Stimulated activated CD4-positive, alpha-beta T cell treated with anti-CD3 and anti-CD28 coated beads, Interleukin-15, amount 100 ng/mL, for 1 hour (primary cell): ENCODE measurements at places on chromosomes 11 and 22.

GRCh38 chr11:3737386-3737933, 59.9 kb downstream of the NUP98 start:
- DNase-seq, result no peak

DNA sequence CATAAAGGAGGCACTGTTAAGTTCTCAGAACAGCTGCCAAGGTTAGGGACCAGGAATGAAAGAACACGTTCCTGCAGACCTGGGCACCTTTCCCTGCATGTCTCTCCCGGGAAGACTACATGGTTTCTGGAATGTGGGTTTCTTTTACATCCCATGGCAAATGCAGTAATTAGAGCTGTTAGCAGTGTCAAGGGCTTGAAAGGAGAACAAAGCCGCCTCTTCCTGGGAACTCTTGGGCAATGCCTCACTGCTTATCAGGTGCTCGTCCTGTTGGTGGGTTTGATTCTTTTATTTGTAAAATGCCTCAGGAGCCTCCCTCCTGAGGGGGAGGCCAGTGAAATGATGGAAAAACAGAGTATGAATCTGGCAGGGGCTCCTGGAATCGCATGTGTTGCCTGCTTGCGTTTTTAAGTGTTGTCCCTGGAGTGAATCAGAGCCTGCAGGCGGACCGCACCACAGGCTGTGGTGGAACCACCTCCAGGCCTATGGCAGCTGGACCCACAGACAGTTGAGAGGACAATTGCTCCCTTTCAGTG, 723 bp upstream of the C22orf31 start:
- no peak for DNase-seq

- no peak for DNase-seq
These were observed 21.5 kb upstream of the MMP1 start for GRCh38 chr11:102819491-102819890.

DNA sequence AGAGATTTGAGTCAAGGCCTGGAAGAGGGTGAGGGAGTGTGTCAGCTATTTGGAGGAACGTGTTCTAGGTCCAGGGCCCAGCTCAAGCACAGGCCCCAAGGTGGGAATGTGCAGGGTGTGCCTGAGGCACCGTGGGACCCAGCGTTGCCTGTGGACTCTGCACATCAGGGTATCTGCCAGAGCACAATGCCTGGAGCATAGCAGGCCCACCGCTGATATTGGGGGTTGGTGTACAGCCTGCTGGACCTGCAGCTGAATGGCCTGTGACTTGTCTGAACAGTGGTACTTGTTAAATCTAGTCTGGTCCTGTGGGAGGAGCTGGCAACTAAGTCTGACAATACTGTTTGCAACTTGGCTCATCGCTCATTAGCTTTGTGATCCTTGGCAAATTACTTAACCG, 131.7 kb downstream of the GRIK4 start:
- DNase-seq, result no peak

GRCh38 chr11:17001806-17002205, 12.4 kb downstream of the PLEKHA7 start:
- no peak for DNase-seq

DNA sequence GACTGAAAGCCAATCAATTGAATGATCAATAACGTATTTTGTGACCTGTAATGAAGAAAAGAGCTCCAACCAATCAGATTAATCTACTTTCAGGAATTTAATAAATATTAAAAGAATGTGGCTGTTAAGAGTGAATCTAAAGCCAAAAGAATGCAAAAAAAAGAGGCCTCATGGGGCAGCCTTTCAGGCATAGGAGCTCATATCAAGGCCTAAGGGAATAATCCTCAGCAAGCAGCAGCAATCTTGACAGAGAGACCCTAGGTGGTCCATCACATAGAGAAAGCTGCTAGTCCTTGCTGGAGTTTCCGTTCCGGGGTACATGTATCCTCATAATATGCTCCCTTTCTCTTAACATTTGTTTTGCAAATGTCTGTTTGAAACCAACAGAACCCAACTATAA, 313.1 kb upstream of the PITPNB start:
- no peak for DNase-seq

- no peak for DNase-seq
These were observed 18.0 kb downstream of the FLRT1 start for GRCh38 chr11:64053699-64054098.

- no peak for DNase-seq
These were observed 1371.2 kb downstream of the BRD1 start for GRCh38 chr22:48456449-48456848.

- no peak for DNase-seq
These were observed 57.5 kb downstream of the SEZ6L start for GRCh38 chr22:26226538-26227297.

GRCh38 chr11:3120071-3120792, 44.9 kb downstream of the OSBPL5 start:
- DNase-seq, result no peak

GRCh38 chr11:27076121-27076589, 35.5 kb downstream of the BBOX1 start:
- no peak for DNase-seq

GRCh38 chr11:34643846-34644245, 23.0 kb downstream of the EHF start:
- DNase-seq, result no peak

DNA sequence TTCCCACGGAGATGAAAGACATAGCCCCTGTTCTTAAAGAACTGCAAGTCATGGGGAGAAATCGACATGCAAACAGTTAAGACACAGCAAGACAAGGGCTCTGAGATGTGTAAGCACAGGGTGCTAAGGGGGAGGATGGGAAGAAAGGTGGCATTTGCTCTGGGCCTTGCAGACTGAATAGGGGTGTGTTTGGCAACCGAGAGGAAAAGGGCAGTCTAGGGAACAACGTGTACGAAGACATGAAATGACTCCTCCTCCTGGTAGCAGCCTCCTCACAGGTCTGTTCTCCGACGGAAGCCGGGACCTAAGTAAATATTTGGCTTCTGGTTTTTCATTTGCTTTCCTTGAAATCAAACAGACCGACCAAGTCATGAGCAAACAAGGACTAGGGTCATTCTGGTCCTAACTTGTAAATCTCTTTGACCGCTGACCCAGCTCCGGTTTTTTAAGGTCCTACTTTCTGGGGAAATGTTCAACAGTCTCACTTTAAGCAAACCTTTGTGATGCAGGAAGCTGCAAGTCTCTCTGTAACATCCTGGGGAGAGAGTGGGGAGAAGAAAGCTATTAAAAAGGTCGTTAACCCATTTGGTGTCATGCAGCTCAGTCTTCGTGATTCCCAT, 19.7 kb downstream of the NNMT start:
- DNase-seq, result no peak

DNA sequence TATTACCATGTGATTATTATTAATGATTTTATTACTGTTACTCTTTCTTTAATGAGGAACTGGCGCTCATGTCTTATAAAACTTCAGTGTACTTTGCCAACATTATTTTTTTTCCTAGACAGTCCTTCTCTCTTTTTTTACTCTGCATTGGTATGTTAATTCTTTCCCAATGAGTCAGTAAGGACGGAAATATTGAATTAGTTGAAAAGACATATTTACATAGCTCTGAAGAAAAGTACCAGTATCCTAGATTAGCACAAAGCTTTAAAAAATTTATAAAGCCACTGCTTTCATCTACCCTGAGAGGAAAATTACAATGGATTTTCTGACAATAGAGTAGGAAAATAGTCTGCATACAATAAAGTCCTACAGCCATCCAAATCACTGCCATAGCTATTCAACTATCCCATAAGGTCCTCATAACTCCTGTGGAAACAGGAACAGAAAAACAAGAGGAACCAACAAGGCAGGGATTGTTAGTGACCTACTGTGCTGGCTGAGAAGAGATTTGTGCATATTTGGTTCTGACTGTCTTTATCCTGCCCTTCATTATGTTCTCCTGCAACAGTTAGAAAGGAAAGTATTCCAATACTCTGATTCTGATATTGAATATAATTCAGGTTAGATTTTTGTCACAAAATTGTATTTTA, 314.4 kb downstream of the AASDHPPT start:
- no peak for DNase-seq

- no peak for DNase-seq
These were observed 33.5 kb downstream of the NFRKB start for GRCh38 chr11:129861702-129862522.

DNA sequence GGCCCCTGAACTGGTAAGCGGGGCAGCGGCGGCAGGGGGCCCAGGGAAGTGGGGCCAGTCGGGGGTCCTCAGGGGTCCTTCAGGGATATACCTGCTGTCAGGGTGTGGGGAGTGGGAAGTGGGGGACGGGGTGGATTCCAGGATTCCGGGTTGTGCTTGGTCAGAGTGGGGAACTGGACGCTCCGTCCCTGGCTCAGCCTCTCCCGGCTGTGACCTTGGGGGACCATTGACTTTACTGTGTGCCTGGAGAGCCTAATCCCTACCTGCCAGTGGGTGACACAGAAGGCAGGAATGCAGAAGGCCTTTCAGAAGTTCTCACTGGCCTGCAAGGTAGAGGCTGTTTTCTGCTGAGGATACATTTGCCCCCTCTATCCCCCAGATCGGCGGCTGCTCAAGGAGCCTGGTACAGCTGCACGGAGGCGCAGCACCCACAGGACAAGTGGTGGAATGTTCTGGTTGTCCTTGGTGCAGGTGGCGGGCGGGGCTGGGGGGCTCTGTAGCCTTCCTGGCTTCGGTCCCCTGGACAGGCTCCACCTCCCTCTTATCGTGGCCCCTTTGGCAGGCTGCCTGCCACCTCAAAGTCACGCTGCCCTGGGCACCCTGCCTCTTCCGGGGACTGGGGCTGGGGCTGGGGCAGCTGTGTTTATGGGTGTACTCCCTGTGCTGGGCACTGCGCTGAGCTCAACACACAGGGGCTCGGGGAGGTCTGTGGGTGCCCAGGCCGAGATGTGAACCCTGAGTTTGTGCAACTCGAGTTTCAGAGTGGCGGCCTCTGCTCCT, 18.4 kb downstream of the KCNQ1 start:
- DNase-seq, result no peak

DNA sequence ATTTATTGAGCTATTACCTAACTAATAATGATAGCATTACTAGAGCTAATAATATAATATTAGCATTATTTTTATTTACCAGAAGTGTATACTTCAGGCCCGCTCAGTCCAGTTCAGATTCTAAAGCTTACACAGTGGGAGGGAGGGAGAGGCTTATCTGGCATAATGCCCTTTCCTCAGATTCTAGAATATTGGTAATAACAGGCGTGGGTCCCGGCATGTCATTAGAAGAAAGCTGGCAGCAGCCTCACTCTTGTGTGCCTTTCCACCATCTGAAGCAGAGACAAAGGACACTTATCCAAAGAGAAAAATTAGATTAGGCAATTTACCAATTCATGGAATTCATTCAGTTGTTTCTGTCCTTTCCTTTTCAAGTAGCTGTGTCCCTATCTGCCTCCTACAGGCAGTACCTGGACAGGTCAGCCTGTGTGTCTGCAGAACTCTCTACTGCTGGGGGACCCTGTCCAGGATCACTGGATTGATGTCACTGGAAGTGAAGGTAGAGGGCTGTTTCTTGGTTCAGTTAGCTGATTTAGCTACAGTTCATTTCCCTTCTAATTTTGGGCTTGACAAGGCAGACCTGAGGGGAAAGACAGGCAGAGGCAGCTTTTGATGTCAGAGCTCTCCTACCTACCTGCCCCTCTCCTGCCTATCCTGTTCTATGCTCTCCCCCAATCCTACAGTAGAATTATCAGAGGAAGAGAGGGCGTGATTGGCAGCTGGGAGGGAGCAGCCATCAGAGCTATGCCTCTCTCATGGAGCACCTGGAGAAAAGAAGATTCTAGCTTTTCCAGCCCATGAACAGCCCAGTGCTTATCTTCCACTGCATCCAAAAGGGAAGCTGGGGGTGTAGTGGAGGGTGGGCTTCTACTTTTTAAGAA, 20.3 kb upstream of the CCDC90B start:
- DNase-seq, result no peak

- DNase-seq, result peak; percentile 28
These were observed 37.2 kb upstream of the ETS1 start for GRCh38 chr11:128624269-128625175.

DNA sequence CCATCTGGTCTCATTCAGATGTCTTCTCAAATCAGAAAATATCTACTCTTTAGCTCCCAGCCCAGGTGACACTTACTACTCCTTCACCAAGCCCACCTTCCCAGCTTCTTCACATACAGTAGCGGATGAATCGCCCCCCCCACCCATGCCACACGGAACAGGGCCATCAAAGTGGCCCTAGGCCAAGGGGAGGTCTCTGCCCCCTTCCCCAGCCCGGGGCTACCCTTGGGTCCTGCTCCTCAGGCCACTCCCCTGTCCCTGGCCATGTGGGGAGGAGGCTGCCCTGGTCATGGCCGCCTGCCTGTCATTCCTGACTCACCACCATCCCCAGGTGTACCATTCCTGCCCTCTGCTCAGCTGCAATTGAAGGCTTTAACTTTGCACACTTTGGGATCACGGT, 142.8 kb downstream of the NECTIN1 start:
- DNase-seq, result no peak

GRCh38 chr11:64026575-64027205, 9.0 kb upstream of the FLRT1 start:
- no peak for DNase-seq

GRCh38 chr11:63445720-63446119, 45.2 kb downstream of the PLAAT5 start:
- DNase-seq, result no peak

DNA sequence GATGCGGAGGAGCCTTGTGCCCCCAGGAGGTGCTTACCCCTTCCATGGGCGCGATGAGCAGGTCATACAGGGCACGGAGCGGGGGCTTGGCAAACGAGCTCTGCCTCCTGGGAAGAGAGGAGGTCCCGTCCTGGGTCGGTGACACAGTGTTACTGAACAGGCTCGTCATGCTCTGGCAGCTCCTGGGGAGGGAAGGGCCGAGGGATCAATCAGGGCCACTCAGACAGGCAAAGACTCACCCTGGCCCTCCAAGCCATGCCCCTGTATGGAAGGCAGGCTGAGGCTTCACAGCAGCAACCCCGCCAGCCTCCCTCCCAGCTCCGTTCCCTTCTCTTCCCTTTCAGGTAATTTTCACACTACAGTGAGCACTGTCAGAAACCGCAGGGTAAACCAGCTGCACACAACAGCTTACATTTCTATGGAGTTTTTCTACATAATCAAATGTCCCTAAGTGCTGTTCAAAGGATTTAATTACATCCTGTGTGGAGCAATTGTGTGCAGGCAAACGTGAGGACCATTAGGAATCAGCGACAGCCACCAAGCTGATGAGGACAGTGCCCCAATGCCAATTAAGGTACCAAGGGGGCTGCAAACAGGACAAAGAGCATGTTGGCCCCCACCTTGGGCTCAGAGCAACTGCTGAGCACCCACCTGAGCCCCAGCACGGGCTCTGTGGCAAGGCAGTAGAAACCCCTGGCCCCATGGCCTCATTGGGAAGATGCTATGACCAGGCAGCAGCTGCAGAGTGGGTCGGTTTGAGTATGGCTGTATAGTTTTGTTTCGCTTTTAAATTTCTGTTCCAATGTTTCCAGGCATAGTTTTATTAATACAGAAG, 95.4 kb upstream of the PITPNB start:
- no peak for DNase-seq

DNA sequence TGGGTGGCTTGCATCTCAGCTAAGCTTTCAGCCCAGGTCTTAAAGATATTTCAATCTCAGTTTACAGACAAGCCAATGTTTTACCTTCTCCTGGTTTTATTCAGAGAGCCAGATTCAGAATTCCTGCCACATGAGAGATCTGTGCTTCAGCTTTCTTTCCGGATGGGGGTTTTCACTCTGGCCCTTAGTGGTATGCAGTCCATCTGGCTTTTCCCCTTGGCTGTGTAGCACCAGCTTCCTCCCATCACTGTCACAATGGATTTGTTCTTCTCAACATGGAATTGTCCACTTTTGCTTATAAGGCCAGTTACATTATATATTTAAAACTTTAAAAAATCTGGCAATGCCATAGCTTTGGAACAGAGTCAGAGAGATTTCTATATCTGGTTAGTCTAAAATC, 303.9 kb downstream of the ETS1 start:
- no peak for DNase-seq

- DNase-seq, result no peak
These were observed 878.5 kb upstream of the LRRC4C start for GRCh38 chr11:42337786-42338455.

GRCh38 chr22:29838599-29838956, 504 bp upstream of the ASCC2 start:
- DNase-seq, result no peak
